ENCODE measurements at places on chromosomes 2 and 18.

GRCh38 chr18:26961839-26962238 is 96.3 kb upstream of the AQP4 start:
- DNase-seq, result no peak

- no peak for DNase-seq
Measured at GRCh38 chr2:224579411-224579810, 5.8 kb downstream of the CUL3 start.

DNA sequence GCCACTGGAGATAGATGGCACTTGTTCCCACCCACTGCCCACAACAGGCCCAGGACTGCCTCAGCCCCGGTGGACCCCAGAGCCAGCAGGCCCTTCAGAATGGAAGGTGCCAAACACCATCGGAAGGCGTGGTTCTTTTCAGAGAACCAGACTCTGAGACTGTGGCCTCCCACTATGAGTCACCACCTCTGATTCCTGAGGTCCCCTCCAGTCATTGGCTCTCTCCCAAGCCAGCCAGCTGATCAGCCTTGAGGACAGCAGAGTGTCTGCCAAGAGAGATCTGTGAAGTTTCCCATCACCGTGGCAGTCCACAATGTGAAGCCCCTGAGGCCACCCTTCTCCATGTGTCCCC is 10.4 kb upstream of the MAP3K2 start:
- DNase-seq, result peak; percentile 96

DNA sequence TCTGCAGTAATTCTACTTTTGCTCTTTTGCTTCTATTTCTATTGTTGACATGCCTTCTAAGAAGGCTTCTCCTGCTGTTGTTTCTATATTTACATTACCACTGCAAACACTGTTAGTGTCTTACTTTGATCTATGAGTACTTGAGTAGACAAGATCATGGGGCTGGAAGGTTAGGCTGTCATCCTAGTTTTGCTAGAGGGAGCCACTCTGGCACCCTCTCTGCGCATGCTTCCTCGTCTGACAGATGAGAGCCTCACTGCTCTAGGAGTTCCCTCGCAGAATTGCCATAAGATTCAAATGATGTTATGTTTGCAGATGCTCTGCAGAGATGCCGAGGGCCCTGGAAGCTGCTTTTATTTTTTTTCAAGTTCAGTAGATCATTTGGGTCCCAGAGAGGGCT is 185.6 kb downstream of the RNF144A start:
- no peak for DNase-seq

GRCh38 chr2:43526994-43527393 is 68.8 kb downstream of the THADA start:
- no peak for DNase-seq

- no peak for DNase-seq
Measured at GRCh38 chr2:180621366-180621765, 359.0 kb upstream of the UBE2E3 start.

- no peak for DNase-seq
Measured at GRCh38 chr2:178298785-178299212, 104.5 kb downstream of the OSBPL6 start.

GRCh38 chr2:69020496-69021426 is 7.8 kb downstream of the ANTXR1 start:
- no peak for DNase-seq

- no peak for DNase-seq
Measured at GRCh38 chr2:120430957-120431356, 85.0 kb downstream of the INHBB start.

DNA sequence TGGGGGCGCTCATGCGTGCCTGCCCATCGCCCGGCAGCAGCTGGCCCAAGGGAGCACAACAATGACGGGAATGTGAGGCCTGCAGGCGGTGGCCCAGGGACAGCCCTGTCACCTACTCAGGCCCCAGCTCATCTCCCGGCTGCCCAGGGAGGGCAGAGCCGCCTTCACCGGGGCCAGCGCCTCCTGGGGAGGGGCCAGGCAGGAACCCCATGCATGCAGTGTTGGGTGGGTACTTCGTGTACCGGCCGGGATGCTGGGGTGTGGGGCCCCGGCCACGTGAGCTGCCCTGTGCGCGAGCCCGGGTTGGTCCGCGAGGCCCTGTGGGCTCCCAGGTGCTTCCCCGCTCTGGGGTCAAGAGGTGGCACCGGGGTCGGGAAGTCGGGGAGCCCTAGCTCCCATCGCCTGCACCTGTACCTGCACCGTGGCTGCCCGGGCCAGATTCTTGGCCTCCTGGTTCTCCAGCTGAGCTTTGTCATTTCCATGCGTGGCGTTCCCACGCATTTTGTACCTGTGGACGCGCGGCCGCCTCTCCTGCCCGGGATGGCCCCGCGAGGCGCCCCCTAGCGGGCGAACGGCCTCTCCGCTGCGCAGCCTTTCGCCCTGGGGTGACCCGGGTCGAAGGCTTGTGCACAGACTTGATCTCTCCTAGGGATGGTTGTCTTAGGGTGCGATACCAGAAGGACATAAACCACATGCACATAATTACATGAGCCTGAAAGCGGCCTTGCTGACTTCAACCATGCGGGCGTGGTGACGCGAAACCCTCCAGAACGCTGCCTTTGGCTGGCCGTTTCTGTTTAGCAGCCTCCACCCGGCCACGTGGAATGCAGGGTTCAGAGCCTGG is 950 bp downstream of the KLHL30 start:
- no peak for DNase-seq

DNA sequence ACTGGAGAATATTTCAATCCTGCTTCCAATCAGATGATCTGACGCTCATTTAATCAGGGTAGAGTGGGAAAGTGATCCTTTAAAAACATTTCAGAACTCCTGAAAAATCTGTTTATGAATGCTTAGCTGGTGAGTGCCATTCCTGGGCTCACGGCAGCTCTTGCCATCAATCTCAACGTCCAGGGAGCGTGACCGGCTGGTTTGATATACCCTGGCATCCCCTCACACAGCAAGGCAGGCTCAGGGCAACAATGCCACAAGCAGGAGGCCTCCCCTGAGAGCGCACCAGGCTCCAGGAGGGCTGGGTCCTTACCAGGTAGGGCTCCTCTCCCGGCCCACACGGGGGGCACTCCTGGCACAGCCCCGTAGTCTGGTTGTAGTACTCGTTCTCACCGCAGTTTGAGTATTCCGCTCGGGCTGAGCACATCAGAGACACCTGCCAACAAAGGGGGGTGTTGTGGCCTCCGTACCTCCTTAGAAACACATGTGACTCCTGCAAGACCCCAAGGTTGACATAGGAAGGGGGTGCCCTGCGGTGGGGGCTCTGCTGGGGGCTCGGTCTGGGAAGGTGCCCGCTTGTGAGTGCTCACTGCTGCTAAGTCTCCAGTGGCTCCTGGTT is 59.1 kb downstream of the EDAR start:
- no peak for DNase-seq

DNA sequence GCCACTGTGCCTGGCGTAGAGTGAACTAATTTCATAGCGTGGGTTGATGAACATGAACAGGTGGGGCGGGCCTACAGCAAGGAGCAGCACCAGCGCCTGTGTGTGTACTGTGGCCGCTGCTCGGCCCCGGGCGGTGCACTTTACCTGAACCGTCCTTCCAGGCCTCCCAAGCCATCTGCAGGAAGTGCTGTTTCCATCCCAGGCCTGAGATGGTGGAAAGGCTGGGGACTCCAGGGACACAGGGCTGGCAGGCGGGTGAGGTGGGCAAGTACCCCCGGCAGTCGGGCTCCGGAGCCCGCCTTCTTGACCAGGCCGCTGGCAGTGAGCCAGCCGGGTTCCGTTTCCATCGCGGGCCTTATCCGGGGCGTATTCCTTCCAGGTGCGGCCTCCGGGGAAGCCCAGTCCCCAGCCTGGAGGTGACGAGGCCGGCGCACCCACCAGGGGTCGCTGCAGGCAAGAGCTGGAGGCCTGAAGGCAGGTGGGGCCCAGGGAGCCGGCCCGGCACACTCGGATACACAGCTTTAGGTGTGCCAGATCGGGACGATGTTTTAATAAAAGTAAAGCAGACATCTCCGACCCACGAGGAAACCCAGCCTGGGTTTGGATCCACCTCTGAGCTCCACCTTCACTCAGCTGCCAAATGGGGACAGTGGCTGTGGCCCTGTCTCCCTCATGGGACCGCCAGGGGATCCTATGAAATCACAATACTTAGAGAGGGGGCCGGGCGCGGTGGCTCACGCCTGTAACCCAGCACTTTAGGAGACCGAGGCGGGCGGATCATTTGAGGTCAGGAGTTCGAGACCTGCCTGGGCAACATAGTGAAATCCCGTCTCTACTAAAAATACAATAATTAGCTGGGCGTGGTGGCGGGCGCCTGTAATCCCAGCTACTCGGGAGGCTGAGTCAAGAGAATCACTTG is 22.7 kb upstream of the PDIA6 start:
- peak; percentile 27 for DNase-seq

DNA sequence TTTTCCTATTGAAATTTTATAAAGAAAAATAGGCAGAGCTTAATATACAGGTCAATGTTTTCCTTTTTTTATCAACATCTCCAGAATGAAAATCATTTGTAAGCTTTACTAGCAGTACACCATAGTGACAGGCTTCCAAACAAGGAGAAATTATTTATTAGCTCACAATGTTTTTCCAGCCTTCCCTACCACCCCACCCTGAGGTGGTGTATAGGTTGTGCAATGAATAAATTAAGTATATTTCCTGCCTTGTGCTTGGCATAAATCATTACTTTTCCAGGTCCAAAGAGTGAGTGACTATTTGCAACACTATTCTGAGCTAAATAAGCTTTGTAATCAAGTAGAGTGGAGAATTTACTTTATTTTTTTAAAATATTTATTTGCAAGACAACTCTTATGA is 876.2 kb upstream of the POU3F3 start:
- DNase-seq, result no peak
